ENCODE measurements at places on chromosomes 12 and 14.

- no peak for DNase-seq
Measured at GRCh38 chr12:109099431-109100020, 2.1 kb downstream of the UNG start.

- no peak for DNase-seq
Measured at GRCh38 chr14:90743425-90743824, 72.8 kb downstream of the TTC7B start.

- no peak for DNase-seq
Measured at GRCh38 chr12:97200181-97200580, 262.4 kb upstream of the RMST start.

- no peak for DNase-seq
Measured at GRCh38 chr14:70008284-70009262, 129.4 kb downstream of the SMOC1 start.

DNA sequence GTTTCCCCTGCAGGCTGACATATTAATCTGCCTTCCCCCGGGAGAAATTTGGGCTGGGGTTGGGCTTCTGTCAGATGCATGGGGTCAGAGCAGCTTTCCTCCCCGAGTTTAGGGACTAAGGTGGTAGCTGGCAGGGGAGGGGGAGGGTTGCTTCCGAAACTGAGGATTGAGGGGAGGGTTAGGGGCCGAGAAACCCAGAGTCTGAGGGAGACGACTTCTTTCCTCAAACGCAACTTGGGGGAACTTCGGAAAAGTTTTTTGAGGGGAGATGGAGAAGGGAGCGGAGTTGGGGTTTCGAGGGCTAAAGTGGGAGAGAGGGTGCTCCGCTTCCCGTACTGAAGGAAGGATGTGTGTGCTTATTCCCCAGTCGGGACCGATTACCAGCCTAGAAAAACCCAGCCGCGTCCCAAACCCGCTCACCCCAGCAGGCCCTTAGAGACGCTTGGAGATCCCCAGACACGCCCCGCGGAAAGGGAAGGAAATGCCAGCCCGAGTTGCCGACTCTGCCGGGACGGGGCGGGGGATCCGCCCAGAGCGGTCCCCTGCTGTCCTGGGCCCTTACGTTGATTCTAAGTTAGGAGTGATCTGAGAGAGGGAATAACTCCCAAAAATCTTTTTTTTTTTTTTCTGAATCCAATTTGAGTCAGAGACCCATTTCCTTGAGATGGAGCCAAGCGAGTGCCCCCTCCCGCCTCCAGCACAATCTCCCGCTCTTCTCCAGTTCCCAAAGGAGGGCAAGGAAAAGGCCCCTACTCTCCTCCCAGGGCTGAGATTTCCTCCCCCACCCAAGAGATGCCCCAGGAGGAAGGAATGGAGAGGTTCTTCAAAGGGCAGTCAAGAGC lies 61.9 kb downstream of the SMUG1 start:
- DNase-seq, result peak; percentile 55

DNA sequence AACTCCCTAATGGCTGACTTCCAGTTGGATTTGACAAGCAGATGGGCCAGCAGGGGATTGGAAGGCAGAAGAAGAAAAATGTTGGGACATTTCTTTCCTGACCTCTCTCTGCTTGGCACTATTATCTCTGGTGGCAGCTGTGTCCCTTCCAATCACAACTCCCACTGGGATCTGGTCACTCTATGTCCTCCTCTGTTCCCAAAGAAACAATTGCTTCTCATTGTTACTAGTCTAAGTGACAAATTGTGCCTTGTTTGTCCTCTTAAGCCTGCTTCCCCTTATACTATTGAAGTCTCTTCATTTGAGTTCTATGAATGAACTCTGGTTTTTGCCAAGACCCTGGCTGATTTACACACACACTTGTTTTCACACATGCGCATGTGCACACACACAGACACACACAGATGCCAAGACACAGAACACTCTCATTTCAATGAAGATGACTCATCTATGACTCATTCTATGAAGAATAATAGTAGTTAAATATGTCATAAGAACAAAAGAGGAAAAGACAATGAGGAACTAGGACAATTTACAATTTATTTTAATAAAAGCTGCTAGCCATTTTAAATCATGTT lies 83.0 kb upstream of the FAR2 start:
- DNase-seq, result no peak

DNA sequence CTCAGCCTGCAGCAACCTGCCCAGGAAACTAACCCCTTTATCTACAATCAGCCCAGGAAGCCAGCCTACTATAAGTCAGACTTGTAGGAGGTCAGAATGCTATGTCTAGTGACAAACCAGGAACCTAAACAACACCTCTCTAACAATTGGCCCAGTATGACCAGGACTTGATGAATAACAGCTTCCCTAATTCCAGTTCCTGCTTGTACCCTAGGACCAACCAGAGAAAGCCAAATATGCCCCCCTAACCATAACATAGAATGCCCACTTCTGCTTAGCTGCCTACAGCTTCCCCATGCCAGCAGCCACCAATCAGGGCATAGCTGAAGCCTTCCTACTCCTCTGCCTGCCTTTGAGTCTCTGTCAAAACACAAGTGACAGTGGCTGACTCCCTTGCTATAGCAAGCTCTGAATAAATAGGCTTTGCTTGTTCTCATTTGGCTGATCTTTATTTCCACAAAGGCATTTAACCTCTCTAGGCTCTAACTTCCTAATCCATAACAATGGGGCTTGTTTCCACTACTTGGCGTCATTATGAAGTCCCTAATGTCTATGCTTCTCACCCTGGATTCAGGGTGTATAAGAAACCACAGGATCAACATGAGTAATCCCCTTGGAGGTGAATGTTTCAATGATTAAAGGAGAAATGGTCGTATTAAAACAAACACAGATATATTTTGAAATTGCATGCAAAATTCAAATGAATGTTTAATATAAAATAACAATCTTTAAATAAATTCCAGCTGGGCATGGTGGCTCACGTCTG lies 220.2 kb downstream of the ANO6 start:
- DNase-seq, result no peak

DNA sequence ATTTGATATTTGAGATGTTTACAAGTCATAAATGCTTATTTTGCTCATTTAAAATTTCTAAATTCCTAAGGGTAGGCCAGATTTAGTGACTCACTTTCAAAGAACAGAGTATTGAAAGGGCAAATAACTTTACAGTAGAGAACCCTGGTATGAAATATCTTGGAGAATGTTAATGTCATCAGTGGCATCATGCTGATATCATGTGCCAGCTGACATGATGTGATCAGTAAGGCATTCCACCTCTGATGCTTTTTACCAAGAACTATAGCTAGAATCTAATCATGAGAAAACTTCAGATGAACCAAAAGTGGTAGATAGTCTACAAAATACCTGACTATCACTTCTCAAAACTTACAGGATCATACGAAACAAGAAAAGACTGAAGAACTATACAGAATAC lies 2.9 kb upstream of the FLRT2 start:
- DNase-seq, result no peak

DNA sequence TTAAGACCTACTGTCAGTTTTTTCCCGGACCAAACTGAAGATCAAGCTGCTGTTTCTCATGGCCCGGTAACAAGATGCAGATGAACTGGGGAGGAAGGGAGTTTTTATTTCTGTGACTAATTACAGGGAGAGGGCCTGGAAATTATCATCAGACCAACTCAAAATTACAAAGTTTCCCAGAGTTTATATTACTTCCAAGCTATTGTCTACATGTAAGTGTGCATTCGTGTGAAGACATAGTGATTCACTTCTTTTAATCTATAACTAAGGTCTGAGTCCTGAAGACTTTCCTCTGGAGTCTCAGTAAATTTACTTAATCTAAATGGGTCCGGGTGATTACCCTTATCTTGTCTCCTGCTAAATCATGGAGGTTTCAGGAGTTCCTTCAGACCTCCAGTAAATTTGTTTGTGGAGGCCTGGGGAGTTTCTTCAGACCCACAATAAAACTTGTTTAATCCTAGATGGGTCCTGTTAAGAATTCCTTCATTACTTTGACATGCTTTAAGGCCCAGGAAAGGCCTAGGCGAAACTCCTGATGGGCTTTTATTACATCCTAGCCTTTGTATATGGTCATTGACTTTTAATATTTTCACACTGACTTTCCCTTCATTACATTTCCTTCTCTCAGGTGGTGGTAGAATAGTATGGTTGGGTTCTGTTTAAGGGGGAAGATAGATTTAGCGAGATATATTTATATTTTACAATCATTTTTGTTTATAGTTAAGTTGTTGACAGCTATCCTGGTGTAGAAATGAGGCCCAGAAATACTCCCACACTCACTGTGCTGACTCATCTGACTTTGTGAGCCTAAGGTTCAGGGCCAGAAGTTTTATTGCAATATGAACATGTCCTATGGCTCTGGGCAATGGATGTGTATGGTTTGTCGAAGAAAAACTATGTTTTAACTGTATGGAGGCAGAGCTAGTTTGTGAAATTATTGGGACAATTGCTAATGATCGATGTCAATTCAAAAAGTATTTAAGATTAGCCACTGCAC lies 627.0 kb upstream of the FBXO33 start:
- no peak for DNase-seq

GRCh38 chr12:77943466-77943865 lies 112.8 kb downstream of the NAV3 start:
- DNase-seq, result no peak

- no peak for DNase-seq
Measured at GRCh38 chr12:54917001-54917488, 62.7 kb downstream of the MUCL1 start.

DNA sequence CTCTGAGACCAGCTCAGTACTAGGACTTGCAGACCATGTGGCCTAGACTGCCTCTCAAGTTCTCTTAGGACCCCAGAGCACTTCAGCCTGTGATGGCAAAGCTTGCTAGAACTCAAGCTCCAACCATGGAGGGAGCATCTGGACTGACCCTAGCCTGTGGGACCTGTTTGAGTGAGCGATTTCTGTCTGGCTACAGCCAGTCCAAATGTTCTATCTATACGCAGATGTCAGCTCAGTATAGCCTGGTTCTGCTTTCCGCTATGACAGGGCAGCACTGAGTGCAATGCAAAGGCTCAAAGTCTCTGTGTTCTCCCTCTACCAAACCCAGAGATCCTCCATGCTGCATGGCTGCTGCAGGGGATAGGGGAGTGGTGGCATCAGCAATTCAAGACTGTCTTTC lies 20.7 kb upstream of the PPM1H start:
- DNase-seq, result no peak

GRCh38 chr14:95514131-95515079 lies 2.0 kb downstream of the SYNE3 start:
- DNase-seq, result no peak

GRCh38 chr12:68319988-68320623 lies 12.1 kb downstream of the MDM1 start:
- no peak for DNase-seq

- peak; percentile 56 for DNase-seq
Measured at GRCh38 chr12:3035815-3036702, 41.1 kb upstream of the TSPAN9 start.

DNA sequence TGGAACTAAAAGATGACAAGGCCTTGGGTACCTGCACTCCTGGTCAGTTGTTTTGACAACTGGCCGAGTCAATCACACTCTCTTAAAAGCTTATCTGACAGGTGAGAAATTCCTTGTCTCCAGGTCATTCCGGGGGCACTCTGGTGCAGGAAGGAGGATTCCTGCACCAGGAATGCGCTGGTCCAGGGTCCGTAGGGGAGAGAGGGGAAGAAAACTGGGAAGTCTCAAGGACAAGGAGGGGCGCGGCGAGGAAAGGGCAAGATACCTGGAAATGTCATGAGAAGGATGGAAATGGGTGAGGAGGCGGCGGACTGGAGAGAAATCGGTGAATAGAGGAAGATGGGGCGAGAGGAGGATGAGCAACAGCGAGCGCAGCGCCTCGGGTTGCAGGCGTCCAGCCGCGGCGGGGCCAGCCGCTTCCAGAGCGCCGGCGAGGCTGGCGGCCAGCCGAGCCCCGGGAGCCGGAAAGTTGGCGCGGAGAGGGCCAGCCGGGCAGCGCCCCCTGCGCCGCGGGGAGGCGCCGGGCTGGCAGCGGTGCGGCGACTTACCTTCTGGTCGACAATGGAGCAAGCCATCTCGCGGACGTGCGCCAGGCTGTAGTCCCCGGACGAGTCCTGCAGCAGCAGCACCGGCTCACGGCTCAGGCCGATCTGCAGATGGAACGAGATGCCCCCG lies 809 bp downstream of the PRKD1 start:
- peak; percentile 68 for DNase-seq

- DNase-seq, result no peak
Measured at GRCh38 chr14:66539034-66539433, 31.1 kb downstream of the GPHN start.

All from HuH-7 (cell line).